ENCODE measurements at places on chromosomes 4 and X.

GRCh38 chr4:86910369-86910768 is 18.1 kb upstream of the C4orf36 start:
- DNase-seq = no peak

GRCh38 chrX:111874241-111874640 is 1.7 kb upstream of the TRPC5OS start:
- no peak for DNase-seq

- no peak for DNase-seq
Measured at GRCh38 chr4:153223930-153224329, 19.7 kb downstream of the TRIM2 start.

- DNase-seq = no peak
Measured at GRCh38 chrX:24215272-24215671, 65.7 kb downstream of the ZFX start.
